ENCODE measurements at places on chromosomes 12 and 14. TPM values are rescaled to one million over a fixed set of nuclear protein-coding genes. Genes with fewer than 3 reads are reported as not detected.
A peak's percentile ranks its signal among the peaks of the same experiment; 100 is the strongest.

Gene GLT8D2
- total RNA-seq = 2.6 TPM

Gene CIROP
- not detected for total RNA-seq

Gene TEX52
- total RNA-seq = not detected

Gene KIF26A
- total RNA-seq = 5.9 TPM

Gene MMP17
- 17.4 TPM for total RNA-seq

Gene ANKS1B
- total RNA-seq = 62.6 TPM

Gene DNAI7
- total RNA-seq = 5.2 TPM

DNA sequence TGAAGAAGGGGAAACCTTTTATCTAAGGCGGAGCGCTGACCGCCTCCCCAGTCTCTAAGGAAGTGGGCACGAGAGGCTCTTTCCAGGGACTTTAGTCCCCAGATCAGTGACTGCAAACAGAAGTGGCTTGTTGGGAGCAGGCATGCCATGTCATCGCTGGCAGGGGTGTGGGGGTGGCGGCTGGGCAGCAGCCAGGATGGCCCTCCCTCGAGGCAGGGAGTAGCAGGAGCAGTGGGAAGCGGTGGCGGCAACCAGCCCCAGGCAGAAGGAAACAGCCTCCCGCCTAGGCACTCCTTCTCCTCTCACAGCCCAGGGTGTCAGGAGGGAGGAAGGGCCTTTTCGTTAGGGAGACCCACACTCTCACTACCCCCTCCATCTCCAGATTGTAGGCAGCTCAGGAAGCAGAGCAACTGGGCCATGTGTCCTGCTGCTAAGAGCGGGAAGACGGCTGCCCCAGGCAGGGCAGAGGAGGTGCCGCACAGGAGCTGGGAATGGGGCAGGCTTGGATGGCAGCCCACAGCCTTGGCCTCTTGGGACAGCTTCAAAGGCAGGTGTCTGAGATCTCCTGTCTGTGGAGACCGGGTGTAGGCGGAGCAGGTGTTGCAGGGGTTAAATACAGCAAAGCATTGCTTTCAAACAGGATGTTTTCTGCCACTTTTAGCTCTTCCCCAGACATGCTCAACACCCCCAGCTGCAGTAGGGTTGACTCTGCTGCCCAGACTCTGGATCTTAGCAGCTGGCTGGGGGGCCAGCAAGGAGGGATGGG, 21.8 kb downstream of the VDR start:
- no peaks in the 10 kb centered on the region for H3K4me1 ChIP-seq
- no peak overlapping the region for H3K4me3 ChIP-seq
- DNase-seq = no peak
- no peak overlapping the region for H3K27ac ChIP-seq
- no peaks in the 10 kb centered on the region for H3K36me3 ChIP-seq
- no peaks in the 10 kb centered on the region for H3K27me3 ChIP-seq

DNA sequence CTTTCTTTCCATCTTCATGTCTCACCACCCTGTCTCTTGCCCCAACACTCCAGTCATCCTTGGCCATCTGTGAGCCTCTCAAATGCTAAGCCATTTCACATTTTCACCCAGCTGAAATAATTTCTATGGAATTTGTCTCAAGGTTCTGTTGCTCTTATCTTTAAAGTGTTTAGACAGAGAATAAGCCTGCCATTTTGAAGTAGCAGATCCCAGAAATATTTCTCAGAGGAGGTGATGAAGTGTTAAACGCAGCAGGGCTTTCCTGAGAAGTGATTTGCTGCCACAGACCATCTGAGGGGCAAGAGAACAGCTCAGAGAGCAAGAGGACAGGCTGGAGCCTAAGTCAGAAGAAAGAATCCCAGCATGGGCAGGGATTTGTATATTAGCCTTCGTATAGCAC, 71.6 kb upstream of the CLMN start:
- no peak overlapping the region for H3K27ac ChIP-seq
- H3K36me3 ChIP-seq = no peaks in the 10 kb centered on the region

GRCh38 chr14:102164241-102164641, 24.5 kb downstream of the WDR20 start:
- DNase-seq = no peak
- no peaks in the 10 kb centered on the region for H3K4me1 ChIP-seq
- H3K27ac ChIP-seq = no peak overlapping the region
- no peak overlapping the region for H3K4me3 ChIP-seq
- no peaks in the 10 kb centered on the region for H3K36me3 ChIP-seq

DNA sequence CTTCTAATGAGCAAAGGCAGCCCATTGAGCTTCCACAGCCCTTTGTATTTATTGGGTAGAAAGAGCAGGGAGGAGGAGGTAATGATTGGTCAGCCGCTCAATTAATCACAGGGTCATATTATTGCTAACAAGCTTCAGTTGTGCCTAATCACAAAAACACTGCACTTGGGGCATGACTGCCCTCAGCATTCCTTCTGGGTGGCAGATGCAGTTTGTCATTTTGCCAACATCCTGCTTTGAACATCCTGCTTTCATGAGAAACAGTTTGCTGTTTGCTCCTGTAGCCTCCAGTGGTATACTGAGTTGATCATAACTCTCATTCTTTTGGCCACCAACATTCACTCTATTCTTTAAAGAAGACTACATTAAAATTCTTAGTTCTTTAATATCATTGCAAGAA, 462.9 kb upstream of the MIS18BP1 start:
- H3K4me1 ChIP-seq = no peaks in the 10 kb centered on the region
- no peak for DNase-seq
- H3K27me3 ChIP-seq = no peaks in the 10 kb centered on the region
- H3K4me3 ChIP-seq = no peak overlapping the region
- no peak overlapping the region for H3K27ac ChIP-seq

- peaks cover 4% of the 10 kb centered on the region for H3K27me3 ChIP-seq
- DNase-seq = no peak
- no peak overlapping the region for H3K27ac ChIP-seq
- no peaks in the 10 kb centered on the region for H3K4me1 ChIP-seq
- no peaks in the 10 kb centered on the region for H3K36me3 ChIP-seq
Observed at GRCh38 chr14:67526676-67527459, 6.2 kb upstream of the PLEKHH1 start.

DNA sequence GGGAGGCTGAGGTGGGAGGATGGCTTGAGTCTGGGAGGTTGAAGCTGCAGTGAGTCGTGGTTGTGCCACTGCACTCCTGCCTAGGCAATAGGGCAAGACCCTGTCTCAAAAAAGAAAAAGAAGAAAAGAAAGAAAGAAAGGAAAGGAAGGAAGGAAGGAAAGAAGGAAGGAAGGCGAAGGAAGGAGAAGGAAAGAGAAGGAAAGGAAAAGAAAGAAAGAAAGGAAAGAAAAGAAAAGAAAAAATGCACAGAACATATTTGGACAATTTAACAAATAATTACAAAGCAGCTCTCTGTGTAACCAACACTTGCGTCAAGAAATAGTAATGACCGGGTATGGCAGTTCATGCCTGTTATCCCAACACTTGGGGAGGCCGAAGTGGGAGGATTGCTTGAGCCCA, 35.8 kb upstream of the PTGR2 start:
- no peak for DNase-seq
- H3K4me3 ChIP-seq = no peak overlapping the region
- no peaks in the 10 kb centered on the region for H3K4me1 ChIP-seq
- no peaks in the 10 kb centered on the region for H3K36me3 ChIP-seq
- H3K27me3 ChIP-seq = no peaks in the 10 kb centered on the region

DNA sequence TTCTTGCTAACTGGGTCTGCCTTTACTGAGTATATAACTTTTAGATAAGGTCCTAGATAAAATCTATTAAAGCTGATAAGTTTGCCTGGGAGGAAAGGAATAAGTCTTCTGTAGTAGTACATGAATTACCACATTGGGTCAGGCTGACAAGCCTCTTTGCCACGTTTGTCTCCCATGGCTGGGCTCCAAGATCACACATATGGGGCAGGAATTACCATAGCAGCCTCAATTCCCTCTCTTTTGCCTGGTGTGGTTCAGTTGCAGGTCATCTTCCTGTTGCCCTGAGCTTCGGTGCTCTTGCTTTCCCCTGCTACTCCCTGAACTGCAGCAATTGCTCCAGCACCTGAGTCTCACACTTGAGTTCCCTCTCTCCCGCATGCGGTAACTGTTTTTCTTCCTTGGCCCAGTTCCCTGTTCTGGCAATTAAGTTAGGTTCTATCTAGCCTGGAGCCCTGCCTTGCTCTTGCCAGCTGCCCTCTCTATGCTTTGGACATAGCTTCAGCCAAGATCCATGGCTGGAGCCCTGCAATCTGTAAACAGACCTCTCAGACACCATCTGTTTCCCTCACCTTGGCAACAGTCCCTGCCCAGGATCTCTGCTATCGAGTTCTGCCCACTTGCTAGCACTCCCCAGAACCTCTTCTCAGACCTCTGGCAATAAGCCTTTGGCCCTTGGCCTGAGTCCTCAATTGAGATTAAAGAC, 5.8 kb upstream of the GLT8D2 start:
- H3K4me1 ChIP-seq = no peaks in the 10 kb centered on the region
- H3K27me3 ChIP-seq = no peaks in the 10 kb centered on the region
- DNase-seq = peak; percentile 49
- H3K27ac ChIP-seq = peak overlapping the region; percentile 68
- no peaks in the 10 kb centered on the region for H3K36me3 ChIP-seq

DNA sequence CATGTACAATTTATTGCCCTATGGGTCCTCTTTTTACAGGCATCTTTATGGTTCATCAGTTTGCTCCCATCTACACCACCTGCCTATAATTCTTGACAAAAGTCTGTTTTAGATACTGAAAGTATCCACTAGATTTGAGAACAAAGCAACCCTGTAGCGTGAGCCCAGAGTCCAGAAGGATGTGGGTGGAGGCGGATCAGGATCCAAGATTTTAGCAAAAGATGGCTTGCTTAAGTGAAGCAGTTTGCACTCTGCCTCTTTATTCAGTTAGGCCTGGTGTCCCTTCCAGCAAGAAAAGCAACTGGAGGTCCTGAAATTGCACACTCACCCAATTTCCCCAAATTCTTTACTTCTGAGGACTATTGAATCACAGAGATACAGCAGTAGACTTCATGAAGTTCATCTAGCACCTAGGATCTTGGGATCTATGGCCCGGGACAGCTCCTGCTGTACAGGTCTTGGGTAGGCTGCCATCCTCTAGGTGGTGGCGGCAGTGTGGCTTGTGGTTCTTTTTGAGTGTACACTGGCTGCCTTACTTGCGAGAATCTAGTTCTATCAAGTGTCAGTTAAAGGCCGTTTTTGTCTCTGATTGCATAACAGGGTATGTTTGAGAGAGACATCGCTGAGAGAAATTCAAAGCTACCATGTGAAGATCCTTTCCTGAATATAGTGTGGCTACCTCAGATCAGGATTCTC, 873.2 kb downstream of the NRXN3 start:
- H3K27ac ChIP-seq = peak overlapping the region; percentile 17
- H3K27me3 ChIP-seq = no peaks in the 10 kb centered on the region
- no peak overlapping the region for H3K4me3 ChIP-seq

DNA sequence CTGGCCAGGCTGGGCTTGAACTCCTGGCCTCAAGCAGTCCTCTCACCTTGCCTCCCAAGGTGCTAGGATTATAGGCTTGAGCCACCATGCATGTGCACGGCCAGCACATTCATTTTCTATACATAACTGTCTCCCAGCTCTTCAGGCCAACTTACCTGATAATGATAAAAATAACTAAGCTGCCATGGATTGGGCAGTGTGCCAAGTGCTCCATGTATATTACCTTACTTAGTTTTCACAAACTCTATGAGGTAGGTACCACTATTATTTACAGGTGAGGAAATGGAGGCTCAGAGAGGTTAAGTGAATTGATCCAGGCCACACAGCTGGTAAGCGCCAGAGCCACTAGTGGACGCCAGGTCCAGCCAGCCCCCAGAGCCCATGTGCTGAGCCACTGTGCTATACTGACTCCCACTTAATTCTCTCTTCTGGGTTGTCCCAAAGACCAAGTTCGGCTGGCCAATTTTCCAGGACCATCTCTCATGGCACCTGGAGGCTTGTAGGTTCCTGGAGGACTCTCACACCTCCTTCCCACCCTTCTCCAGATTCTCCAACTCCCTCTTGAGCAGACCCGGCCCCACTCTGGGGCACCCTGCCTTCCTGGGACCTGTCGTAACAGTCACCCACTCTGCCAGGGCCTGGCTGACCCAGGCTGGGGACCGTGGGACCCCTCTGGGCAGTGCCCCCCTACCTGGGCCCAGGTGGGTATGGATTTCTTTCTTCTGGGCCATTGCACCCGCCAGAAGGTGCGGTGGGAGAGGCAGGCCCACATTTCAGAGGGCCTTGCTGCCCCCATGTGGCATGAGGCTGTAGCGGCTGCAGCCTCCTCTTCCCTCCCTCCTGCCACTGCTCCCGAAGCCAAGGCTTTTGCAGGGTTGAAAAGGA, 30.2 kb upstream of the CIPC start:
- no peaks in the 10 kb centered on the region for H3K27me3 ChIP-seq
- peak; percentile 72 for DNase-seq
- peaks cover 8% of the 10 kb centered on the region for H3K4me1 ChIP-seq

GRCh38 chr14:80419769-80420168, 208.5 kb upstream of the DIO2 start:
- H3K4me1 ChIP-seq = no peaks in the 10 kb centered on the region
- no peak overlapping the region for H3K27ac ChIP-seq
- no peak for DNase-seq
- no peaks in the 10 kb centered on the region for H3K36me3 ChIP-seq
- no peak overlapping the region for H3K4me3 ChIP-seq

DNA sequence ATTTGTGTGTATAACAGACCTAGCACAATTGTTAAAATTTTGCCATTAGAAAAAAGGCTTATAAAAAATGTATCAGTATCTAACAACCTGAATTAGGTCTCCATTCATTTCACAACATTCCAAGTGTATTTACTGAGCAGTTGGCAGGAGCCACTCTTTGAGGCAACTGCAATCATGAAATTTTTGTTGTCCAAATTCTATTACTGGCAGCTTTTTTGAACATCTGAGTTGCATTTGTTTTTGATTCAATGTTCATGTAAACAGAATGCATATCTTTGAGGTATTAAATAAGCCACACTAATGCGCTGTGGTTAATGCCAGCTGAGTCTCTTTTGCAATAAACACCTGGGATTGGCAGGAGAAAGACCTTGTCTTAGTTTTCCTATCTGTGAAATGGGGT, 8.7 kb downstream of the KITLG start:
- H3K4me3 ChIP-seq = no peak overlapping the region
- no peaks in the 10 kb centered on the region for H3K36me3 ChIP-seq
- peaks cover 5% of the 10 kb centered on the region for H3K4me1 ChIP-seq
- DNase-seq = no peak
- H3K27ac ChIP-seq = no peak overlapping the region
- H3K27me3 ChIP-seq = no peaks in the 10 kb centered on the region

GRCh38 chr12:28089338-28089737, 100.9 kb upstream of the CCDC91 start:
- no peak for DNase-seq
- H3K27ac ChIP-seq = no peak overlapping the region
- H3K36me3 ChIP-seq = no peaks in the 10 kb centered on the region
- H3K27me3 ChIP-seq = no peaks in the 10 kb centered on the region
- H3K4me1 ChIP-seq = no peaks in the 10 kb centered on the region
